ENCODE measurements at places on chromosomes 13 and 19.

- DNase-seq = no peak
These were observed 265.0 kb downstream of the FGF14 start for GRCh38 chr13:102136735-102137296.

DNA sequence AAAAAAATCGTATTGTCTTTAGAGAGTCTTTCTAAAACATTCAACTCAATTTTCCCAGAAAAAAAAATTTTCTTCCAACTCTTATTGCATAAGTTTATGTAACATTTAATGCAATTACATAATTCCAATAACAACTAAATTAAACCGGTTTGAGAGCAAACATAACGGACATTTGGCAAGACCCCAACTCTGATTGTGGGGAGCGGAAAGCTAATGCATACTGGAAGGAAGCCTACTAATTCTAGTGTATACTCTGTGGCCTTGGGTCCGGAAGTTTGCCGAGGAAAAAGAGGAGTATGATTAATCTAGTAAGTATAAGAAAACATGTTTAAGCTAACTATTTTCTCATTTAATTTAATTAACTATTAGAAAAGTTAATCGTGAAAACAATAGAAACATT lies 21.3 kb upstream of the MIR17HG start:
- no peak for DNase-seq

GRCh38 chr13:100542826-100543156 lies 45.8 kb downstream of the GGACT start:
- DNase-seq = no peak

DNA sequence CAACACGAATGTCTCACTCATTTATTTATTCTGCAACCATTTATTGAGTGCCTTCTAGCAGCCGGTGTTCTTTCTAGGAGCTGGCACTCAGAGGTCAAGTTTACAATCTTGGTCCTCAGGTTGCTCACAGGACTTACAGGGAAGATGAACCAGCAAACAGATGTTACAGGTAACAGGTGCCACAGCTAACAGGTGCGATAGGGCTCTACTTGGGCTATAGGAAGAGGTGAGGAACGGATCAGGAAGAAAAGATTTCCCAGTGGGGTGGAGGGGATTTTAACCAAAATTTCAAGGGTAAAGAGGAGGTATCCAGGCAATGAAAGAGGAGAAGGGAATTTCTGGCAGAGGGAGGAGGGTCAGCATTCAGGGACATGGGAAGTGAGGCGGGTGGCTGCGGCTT lies 87.3 kb upstream of the FARP1 start:
- no peak for DNase-seq

DNA sequence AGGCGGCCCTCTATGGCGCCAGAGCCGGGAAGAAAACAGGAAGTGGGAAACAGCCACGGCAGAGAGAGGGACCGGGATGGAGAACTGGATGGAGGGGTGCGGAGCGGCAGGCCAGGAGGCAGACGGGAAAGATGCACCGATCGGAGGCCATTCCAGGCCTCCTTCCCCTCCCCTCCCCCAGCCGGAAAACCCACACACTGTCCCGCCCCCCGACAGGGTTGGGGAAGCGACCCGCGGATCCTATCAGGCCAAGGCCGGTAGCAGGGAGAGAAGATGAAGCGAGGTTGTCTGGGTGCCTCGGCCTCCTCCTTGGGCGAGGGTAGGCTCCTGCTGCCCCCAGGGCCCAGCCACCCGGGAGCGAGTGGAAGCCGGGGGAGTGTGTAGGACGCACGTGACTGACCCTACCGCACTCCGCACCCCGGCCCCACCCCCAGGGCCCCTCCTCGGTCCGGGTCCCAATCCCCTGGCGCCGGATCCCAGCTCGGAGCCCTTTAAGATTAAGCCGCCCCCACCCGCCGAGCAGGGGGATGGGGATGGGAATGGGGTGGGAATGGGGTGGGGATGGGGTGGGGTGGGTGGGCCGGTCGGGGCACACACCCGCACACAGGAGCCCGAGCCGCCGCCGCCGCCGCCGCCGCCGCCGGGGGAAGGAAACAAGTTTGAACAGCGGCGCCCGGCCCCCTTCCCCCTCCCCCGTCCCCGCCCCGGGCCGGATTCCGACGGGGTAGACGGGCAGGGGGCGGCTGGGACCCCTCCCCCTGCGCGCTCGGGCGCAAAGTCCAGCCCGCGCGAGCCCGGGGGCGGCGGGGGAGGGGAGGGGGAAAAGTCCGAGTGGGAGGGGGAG lies 1.5 kb downstream of the ERF start:
- DNase-seq = peak; percentile 57

DNA sequence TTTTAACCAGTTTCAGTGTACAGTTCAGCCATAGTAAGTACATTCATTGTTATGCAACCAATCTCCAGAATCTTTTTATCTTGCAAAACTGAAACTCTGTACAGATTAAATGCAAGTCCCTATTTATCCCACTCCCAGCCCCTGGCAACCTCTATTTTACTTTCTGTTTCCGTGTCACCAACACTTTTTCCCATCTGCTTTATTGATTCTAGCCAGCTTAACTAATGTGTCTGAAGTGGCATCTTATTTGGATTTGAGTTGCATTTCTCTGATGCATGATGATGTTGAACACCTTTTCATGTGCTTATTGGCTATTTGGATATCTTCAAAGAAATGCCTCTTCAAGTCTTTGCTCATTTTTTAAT lies 18.9 kb downstream of the SPATA13 start:
- no peak for DNase-seq

DNA sequence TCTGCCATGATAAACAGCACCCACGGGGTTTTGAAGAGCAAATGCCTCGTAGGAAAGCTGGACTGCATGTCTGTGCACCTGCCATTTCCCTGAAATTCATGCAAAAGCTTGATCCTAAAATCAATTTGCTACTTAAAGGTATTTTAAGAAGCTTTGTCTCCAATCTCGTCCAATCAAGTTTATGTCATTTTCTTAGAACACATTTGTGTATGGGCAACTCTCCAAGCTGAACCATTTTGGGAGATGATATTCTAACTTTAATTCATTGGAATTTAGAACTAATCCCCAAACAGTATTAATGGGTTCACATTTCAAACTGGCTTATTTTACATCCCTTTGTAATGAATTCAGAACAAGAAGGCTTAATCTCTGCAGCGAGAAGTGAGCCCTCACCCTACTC lies 822 bp downstream of the ADPRHL1 start:
- DNase-seq = no peak

DNA sequence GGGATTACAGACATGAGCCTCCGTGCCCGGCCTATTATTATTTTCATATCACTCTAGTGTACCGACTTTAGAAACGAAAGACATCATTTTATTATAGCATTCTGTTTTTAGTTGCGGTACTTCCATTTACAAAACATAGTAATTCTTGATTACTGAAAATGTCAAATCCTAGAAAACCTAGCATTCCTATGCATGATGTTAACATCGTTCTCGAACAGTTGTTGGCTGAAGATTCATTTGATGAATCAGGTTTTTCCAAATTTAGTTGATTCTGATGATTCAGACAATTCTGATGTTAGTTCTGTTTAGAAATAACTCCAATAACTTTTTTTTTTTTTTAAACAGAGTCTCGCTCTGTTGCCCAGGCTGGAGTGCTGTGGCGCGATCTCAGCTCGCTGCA lies 11.5 kb upstream of the MTRF1 start:
- no peak for DNase-seq

DNA sequence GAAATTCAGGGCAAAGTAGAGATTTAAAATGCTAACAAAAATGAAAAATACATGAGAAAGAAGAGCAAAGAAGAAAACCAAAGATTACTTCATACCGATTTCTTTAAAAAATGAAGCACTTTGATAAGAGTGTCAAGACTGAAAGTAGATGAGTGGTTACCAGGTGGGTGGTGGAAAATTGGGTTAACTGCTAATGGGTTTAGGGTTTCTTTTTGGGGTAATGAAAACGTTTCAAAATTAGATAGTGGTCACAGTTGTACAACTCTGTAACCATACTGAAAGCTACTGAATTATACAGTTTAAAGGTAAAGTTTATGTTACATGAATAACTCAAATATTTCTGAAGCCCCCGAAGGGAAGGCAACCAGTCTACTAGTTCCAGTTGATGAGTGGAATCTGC lies 179.4 kb downstream of the NDFIP2 start:
- DNase-seq = no peak

DNA sequence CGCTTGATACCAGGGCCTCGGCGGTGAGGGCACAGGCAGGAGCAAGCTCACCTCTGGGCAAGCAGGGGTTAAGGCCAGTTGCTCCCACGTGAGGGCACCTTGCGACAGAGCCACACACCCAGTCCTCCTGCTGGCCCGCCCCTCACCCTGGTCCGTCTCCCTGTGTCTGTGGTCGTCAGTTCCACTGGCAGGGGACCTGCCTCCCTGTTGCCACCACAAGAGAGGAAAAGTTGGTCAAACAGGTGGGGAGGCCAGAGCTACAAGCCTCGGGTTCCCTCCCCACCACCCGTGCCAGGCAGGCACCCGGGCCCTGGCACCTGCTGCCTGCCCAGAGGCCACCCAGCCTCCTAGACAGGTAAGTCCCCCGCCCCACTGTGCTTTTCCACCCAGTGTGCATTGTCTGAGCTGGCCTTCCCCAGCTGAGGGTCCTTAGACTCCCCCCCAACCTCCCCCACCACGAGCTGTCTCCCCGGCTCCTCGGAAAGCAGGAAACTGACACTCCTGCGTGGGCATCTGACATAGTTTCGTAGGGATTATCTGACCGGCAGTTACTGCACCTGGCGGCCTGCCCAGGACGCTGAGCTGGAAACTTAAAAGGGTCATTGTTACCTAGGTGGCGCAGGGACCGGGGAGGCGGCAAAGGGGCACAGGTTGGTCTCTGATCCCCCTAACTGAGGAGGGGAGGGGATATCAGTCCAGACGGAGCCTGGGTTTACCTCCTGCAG lies at the start of gene TJP3:
Gene TJP3, plus strand, starts transcription at position 178 of the 725 bp plus-strand sequence. CDS start 20,049 bp downstream, outside the sequence.
- DNase-seq = no peak

GRCh38 chr13:51207881-51208280 lies 14.3 kb upstream of the FAM124A start:
- DNase-seq = no peak

- DNase-seq = no peak
These were observed 244.8 kb downstream of the COG6 start for GRCh38 chr13:39900106-39900750.

DNA sequence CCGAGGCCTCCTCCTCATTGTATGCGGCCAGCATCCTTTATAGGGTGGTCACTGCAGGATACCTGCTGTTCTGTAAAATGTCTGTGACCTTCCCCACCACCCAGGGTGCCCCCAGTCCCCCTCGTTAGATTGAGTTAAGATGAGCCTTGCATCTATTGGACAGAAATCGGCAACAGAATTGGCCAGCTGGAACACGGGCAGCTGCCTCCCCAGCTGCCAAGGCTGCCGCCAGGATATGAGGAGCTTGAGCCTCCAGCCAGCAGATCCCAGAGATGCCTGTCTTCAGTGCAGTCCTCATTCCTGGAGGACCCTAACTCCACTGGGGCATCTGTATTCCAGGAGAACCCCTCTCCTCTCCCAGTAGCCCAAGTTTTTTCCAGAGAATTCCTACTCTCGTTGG lies 463.0 kb downstream of the TSHZ3 start:
- no peak for DNase-seq

- DNase-seq = no peak
These were observed 212.1 kb downstream of the KCNRG start for GRCh38 chr13:50227361-50227760.

DNA sequence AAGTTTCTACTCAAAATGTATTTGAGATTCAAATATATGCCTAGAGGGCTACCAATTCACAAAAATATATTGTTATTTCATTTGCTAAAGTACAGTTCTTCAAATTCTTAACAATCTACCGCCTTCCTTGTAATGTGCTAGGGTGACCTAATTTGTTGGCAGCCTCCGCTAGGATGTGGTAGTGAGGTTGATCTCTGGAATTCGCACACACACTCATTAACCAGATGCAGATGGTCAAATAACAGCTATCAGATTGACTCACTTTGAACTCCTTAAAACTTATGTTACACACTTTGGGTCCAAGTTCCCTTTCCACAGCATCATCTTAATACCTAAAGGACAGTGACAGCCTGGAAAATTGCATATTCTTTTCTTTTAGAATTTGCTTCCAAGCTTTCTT lies 367.3 kb downstream of the DCT start:
- DNase-seq = no peak
